ENCODE measurements at places on chromosomes 12 and 14.

DNA sequence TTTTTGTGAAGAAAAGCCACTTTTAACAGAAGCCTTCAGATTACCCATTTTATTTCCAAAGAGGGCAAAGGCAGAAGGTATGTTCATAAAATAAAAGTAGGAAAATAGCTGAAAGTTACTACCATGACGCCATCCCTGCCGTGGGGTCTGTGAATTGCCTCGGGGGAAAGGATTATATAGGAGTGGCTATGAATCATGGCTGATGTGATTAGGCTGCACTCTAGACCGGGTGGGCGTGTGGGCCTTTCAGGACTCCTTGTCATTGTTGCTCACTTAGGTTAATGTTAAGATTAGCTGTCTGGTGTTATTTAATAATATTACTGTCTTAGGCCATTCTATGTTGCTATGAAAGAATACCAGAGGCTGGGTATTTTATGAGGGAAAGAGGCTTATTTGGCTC is 195.5 kb downstream of the EGLN3 start:
- no peak for ATAC-seq

- no peak for ATAC-seq
Observed at GRCh38 chr12:111029732-111030131, 109.4 kb upstream of the MYL2 start.

GRCh38 chr14:61893371-61893940 is 131.2 kb downstream of the SNAPC1 start:
- no peak for ATAC-seq

- ATAC-seq, result no peak
Observed at GRCh38 chr12:94145191-94145983, 3.0 kb upstream of the PLXNC1 start.

- peak; percentile 29 for ATAC-seq
Observed at GRCh38 chr12:65497660-65498059, 219.2 kb downstream of the MSRB3 start.

GRCh38 chr12:110234331-110234751 is 46.7 kb upstream of the ATP2A2 start:
- no peak for ATAC-seq

- ATAC-seq, result no peak
Observed at GRCh38 chr14:59483363-59483762, 845 bp downstream of the L3HYPDH start.

- ATAC-seq, result no peak
Observed at GRCh38 chr14:23030936-23031335, 3.8 kb downstream of the PSMB5 start.

- ATAC-seq, result no peak
Observed at GRCh38 chr12:117331691-117332090, 29.7 kb downstream of the NOS1 start.

DNA sequence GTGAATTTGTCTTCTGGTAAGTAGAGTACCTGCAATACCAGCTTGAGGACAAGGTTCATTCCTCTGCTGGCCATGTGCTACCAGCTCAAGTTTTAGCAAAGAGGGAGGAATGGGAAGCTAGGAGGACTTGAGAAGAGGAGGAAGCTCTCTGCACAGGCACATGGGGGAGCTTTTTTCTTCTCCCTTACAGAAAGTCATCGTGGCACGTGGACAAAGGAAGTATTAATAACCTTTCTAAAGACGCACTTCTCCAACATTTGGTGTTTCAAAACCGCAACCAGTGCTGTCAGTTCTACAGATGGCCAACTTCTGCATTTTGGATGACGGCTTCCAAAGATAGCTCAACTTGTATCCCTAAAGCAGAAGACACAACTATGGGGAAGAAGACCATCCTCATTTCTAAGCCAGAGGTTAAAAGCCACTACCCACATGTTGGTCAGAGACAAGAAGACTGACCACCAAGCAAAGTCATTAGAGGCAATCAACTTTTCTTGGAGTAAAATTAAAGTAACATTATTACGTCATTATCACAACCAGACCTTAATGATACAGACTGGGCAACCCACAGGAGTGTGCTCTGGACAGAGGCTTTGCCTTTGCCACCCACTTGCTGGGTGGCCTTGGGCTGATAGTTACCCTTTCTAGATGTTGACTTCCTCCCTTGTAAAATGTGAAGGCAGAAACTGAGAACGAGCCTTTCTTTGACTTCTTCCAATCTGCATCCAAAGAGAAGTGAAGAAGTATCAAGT is 12.3 kb upstream of the TMED10 start:
- ATAC-seq, result peak; percentile 68

GRCh38 chr14:39712293-39712999 is 280.2 kb upstream of the FBXO33 start:
- no peak for ATAC-seq

GRCh38 chr14:75690010-75690409 is 29.0 kb downstream of the TTLL5 start:
- ATAC-seq, result no peak

- ATAC-seq, result no peak
Observed at GRCh38 chr12:91335699-91336098, 153.1 kb upstream of the DCN start.

DNA sequence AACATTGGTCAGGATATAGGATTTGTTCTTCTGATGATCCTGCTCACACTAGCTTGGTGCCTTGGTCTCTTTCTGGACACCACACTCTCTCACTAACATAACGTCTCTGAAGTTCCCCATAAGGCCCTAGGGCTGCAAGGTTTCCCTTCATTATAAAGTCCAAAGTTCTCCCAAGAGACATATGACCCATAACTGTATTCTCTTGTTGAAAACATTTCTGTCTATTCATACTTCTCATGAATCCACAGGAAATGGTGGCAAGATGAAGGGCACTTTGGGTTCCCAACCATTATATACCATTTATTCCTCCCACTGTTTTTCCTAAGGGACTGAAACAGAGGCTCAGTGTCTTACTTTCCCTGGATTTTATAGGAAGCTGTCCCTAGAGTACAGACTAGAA is 37.1 kb upstream of the KITLG start:
- no peak for ATAC-seq

DNA sequence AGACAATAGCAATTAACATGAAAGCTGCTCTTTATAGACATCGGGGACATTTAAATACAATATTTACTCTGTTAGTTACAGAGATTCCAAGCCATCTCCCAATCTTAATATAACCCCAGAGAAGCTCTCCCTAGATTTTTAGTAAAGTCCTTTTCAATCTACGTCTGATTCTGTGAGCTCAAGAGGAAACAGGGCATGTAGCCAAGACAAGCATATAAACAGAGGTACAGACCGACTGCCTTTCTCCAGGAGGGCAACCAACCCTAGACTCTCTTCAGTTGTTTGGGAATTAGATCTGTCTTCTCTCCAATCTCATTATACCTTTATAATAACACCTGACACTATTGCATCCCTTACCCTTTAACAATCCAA is 57.4 kb downstream of the TMTC1 start:
- ATAC-seq, result no peak

DNA sequence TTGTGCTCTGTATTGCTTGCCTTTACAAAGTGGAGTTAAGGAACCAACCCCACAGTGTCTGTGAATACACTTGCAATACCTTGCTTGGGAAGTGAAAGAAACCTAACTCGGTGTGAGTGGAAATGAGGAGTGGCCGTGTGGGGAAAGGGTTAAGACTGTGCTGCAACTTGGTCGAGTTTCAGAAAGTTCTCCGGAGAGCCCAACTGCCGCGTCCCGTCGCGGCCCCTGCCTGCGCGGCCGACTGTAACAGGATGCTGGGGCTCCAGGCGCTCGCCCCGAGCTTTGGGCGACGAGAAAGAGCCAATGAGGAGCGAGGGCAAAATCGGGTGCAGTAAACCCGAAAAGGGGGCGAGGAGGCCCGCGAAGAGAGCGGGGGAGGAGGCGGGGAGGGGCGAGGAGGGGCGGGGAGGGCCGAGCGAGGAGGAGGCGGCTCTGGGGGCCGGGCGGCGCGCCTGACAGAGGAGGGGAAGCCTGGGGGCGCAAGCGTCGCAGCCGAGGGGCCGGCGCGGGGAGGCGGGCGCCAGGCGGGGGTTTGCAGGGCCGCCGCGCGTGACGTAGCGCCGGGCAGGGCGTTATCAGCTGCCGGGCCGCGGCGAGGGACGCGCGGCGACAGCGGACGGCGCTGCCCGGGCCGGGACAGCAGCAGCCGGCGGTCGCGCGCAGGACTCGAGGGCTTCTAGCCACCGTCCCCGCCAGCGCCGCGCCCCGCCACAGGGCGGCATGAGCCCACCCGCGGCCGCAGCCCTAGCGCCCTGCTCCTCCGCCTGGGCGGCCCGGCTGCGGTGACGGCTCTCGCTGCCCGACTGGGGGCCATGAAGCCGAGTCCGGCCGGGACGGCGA is at the start of gene DACT1:
DACT1 (plus strand) TSS at position 572 of the 840 bp plus-strand sequence; CDS start at position 813, 241 bp downstream.
- ATAC-seq, result peak; percentile 72

GRCh38 chr14:49769171-49769570 is 1.2 kb downstream of the KLHDC2 start:
- no peak for ATAC-seq

DNA sequence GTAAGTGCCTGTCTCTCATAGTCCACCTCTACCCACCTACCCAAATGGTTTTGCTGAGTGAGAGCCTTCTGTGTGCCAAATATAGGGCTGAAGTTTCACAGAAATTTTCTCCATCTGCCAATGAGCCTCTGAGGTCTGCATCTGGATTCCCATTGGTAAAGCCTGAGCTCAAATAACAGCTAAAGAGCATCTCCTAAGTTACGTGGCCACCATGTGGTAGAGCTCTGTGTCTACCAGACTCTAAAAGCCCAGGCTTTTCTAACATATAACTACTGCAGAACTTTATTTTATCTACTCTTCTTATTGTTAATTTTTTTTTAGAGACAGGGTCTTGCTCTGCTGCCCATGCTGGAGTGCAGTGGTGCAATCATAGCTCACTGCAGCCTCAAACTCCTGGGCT is 16.0 kb downstream of the AMDHD1 start:
- ATAC-seq, result no peak

GRCh38 chr14:85471744-85472143 is 58.2 kb upstream of the FLRT2 start:
- ATAC-seq, result peak; percentile 52

DNA sequence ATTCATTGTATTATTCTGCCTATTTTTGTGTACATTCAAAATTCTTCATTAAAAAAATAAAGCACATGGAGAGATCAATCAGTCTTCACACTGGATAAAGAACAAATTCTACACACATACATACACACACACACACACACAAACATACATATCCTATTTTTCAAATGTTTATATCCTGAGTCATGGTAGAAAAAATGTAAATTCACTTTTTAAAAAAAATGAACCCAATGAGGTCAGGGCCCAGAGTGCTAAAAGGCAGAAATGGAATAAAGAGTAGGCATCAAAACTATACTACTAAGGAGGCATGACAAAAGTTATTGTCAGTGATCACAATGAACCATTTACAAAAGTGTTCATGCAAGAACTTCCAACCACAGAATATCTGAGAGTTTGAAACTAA is 17.3 kb downstream of the GALC start:
- no peak for ATAC-seq

DNA sequence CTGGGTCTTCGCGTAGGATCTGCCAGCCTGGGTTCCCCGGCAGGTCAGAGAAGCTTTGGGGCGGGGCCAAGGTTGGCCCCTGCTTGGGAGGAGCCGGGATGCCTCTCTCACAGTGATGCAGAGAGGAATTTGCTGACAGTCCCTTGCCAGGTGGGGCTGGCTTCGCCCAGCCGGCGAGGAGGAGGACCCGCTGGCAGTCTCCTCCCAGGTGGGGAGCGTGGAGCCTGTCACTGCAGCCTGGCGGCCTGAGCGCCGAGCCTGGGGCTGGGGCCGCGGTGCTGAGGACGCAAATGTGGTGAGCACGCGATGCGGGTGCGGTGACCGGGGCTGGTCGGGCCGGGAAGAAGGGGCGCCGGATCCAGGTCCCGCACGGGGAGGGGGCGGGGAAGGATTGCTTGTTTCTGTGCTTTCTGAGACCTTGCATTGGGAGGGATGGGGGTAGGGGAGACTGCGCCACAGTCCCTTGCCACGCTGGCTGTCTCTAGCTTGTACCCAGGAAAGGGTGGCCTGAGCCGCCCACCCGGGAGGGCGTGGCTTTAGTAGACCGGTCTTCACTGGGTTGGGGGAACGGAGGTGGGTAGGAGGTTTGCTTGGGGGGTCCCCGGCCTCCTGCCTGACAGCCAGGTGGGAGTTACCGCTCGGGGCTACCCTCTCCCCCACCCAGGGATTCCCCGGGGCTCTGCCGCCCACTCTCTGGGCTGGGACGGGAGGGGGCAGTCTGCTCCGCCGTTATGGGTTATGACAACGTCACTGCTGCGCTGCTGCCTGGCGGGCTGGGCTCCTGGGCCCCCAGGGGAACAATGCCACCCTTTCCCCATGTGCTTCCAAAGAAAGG is at the start of gene TMEM63C:
TMEM63C (plus strand) TSS at position 196 of the 835 bp plus-strand sequence. CDS start 37,016 bp downstream, outside the sequence.
- peak; percentile 19 for ATAC-seq

DNA sequence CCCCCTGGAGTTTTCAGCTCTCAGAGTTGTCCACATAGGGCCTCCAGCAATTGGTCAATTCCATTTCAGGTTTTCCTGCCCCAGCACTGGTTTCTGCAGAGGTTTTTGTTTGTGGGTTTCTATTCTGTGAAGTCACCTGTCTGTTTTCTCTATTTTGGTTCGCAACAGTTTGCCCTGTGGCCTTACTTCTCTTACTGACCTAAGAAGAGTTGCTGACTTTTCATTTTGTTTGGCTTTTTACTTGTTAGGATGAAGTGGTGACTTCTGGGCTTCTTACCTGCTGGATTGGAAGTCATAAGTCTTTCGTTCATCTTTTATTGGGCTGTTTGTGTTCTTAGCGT is 196.4 kb upstream of the PARP11 start:
- no peak for ATAC-seq

DNA sequence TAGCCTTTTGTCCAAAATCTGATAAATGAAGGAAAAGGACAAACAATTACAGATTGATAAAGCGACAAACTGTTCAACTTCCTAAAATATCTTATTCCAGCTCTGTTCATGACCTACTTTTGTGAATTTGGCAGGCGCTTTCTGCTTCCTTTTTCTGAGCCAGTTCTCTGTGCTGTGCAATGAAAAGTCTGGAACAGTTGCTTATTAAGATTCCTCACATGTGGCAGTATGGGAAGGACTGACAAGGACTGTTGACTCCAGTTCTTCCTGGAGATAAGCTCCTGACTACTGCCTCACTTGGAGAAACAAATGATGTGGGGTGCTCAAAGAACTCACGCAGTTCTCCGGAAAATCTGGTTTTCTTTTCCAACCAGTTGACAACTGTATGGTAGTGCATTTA is 58.3 kb upstream of the ANP32D start:
- peak; percentile 65 for ATAC-seq

DNA sequence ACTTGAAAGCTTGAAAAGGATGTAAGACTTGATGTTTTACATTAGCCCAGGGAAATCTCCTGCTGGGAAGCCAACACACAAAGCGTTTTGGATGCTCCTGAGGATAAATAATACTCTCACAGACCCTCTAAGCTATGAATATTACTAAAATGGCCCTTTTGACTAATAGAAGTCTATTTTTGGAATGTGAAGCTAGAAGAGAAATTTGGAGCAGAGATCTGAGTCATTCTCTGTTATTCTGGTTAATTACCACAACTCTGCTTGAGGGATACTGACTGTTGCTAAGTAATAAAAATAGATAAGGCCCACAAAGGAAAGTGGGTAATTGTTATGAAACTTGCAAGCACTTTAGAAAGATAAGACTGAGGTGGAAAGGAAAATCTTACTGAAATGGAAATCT is 346.2 kb upstream of the STXBP6 start:
- ATAC-seq, result no peak

- peak; percentile 55 for ATAC-seq
Observed at GRCh38 chr12:72272091-72272661, at the start of gene TRHDE. TSS of gene TRHDE (plus strand) at chr12:72272370. CDS start at chr12:72272644, 274 bp downstream.

- no peak for ATAC-seq
Observed at GRCh38 chr14:68630081-68630571, 162.7 kb downstream of the ZFP36L1 start.

- no peak for ATAC-seq
Observed at GRCh38 chr12:59329462-59329861, 266.4 kb upstream of the SLC16A7 start.

Data from gastroesophageal sphincter (tissue), 4 donors.